ENCODE measurements at places on chromosomes 4 and X.

DNA sequence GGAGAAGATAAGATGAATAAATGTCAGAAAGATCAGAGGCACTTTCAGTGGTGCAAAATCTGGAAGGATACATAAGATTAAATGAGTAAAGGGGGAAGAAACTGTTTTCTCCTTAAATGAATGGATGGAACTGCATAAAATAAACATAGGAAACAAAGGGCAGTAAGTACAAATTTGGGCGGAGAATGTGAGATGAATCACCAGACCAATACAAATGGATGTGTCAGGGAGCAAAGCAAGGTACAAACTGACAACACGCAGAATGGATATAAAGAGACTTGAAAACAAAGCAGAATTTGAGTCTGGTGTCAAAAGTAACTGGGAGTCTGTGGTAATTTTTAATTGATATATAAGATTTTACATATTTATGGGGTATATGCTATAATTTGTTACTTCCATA lies 175.3 kb upstream of the PCDH18 start:
- no peak for DNase-seq

DNA sequence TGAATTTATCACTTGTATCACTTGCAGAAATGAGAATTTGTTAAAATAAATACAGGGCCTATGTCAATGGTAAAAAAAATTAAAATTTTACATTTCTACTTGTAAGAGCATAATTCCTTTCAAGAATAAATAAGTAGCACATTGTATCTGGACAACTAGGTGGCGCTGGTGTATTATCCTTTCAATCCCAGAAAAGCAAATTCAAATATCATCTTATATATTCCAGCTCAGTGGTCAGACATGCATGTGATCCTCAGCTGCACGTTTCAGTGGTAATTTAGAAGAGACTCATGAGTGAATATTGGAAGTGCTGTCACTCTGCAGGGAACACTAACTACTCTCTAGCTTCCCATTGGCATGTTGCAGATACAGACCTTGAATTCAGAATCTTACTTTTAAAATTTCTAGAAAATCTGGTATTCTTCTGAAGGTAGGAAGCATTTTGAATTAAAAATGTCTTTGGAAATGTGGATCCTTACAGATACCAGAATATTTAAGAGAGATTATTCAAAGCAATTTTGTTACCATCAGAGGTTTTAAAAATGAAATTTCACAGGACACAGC lies 1414.7 kb upstream of the TENM3 start:
- DNase-seq = no peak

DNA sequence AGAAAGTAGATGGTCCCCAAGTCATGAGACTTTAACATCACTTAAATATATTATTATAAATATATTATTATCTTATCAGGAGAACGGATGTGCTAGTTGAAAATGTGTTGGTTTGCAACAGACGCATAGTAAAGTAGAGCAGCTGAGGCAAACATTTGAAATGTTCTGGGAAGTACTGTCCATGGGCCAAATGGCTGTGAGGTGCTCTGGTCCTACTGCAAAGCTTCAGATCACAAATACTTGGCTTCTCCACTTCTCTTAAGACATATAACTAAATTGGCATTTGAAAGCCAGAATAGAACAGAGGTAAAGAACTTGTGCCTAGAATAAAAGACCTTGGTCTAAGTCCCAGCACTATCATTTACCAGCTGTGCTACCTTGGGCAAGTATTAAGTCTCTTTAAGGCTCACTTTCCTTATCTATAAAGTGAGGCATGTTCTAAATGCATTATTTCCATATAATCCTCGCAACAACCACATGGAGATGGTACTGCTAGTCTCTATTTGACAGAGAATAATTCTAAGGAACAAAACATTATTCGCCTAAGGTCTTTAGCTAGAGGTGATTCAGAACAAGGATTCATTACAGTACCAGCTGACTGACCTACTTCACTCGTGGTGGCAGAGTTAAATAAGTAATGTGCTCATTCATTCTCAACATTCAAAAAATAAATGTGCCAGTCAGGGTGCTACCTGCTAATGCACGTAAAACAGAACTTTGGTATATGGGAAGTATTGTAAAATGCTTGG lies 297.1 kb downstream of the PPP3CA start:
- DNase-seq = no peak

DNA sequence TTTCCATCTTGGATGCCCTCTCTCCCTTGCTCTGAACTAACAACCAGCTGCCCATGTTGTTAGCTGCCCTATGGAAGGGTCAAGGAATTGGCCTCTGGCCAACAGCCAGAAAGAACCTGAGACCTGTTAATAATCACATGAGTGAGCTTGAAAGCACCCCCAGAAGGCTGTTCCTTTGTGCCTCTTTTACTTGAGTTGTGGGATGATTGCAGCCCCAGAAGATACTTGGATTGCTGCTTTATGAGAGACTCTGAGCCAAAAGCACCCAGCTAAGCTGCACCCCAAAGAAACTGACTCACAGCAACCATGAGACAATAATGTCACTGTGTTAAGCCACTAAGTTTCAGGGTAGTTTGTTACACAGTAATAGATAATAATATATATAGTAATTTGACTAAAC lies 73.3 kb downstream of the FRYL start:
- DNase-seq = no peak

DNA sequence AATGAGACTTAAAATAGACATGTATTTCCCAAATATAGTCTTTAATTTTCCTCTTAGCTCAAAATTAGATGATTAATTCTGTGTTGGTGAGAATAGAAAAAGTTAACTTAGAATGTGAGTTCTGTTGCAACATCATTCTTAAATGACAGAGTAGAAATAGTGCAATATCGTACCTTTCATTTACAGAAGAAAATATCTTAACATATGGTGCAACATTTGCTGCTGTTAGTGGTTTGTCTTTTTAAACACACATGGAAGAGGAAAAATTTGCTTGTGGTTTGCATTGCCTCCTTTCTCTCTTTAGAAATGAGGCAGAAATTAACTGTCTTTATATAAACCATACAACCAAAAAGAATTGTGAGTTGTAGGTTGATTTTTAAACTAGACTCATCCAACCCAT lies 39.3 kb upstream of the FHDC1 start:
- DNase-seq = no peak

DNA sequence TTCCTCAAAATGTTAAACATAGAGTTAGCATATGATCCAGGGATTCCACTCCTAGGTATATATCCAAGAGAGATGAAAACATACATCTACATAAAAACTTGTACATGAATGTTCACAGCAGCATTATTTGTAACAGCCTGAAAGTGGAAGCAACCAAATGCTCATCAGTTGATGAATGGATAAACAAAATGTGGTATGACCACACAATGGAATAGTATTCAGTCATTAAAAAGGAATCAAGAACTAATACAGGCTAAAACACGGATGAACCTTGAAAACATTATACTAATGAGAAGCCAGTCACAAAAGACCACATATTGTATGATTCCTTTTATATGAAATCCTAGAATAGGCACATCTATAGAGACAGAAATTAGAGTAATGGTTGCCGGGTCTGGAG lies 42.7 kb upstream of the IQSEC2 start:
- no peak for DNase-seq

GRCh38 chr4:120749445-120750151 lies 172.9 kb downstream of the PRDM5 start:
- DNase-seq = no peak

DNA sequence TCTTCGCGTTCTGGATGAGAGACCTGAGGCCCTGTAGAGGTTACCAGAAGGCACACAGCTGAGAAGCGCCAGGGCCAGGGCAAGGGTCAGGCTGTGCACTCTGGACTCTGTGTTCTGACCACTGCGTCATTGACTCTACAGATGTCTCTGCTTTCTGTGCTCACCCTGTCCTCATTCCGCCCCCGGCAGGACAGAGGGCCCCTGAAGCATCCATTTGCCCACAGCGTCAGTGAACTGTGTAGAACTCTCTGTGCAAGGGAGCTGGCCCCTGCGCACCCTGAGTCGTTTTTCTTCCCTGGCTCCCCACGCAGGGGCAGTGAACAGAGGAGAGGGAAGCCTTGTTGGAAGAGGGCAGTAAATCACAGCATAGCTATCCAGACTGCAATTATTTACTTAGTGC lies 6.1 kb upstream of the WAS start:
- DNase-seq = no peak

DNA sequence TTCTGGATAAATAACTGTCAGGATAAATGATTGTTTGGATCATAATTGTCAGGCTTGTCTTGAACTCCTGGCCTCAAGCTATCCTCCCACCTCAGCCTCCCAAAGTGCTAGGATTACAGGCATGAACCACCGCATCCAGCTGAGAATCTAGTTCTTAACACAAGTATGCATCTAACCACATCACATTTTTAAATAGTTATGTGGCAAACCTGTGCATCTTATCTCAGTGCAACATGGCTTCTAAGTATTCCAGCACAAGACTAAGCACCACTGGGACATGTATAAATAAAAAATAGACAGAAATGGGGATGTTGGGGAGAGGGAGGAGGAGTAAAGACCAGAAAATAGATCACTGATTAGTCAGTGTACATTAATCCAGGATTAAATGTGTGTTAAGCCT lies 74.7 kb upstream of the TBL1X start:
- no peak for DNase-seq

GRCh38 chr4:111562826-111563225 lies 582.4 kb upstream of the FAM241A start:
- DNase-seq = no peak

DNA sequence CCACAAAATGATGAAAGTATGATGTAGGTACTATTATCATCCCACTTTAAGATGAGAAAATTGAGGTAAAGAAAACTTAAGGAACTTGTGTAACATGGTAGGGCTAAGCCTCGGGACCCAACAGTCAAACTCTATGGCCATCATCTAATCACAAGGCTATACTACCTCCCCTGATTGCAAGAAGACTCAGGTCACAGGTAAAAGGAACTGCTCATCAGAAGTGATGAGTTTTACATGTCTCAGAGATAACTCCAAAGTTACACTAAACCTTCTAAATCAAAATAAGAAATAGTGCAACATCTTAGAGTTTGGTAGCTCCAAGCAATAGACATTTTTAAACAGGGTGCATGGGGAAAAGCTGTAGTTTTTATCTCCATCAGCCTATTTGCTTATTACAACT lies 96.5 kb upstream of the MYOZ2 start:
- DNase-seq = no peak

DNA sequence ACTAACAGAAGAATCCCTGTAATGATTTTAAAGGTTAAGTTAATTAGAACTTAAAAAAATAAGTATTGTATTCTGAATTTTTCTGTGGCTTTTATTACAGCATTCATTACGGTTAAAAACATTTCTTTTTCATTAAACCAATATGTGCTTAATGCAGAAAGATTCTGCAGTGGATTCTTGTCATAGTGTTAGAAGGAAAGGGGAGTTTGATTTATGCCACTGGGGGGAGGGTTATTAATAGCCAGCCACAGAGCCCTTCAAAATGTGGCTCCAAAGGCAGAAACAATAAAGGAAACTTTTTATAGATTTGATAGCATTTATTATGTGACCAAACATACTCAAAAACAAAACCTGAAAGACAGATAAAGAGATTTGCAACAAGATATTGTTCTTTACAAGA lies 9.1 kb downstream of the SMAD1 start:
- no peak for DNase-seq

GRCh38 chr4:15729910-15730533 lies 27.2 kb downstream of the BST1 start:
- no peak for DNase-seq

GRCh38 chrX:70176938-70177533 lies at the start of gene DGAT2L6:
TSS of gene DGAT2L6 (plus strand) at chrX:70177483. CDS start at chrX:70177583, 100 bp downstream.
- no peak for DNase-seq

GRCh38 chr4:155818639-155819038 lies 47.4 kb downstream of the ASIC5 start:
- no peak for DNase-seq

DNA sequence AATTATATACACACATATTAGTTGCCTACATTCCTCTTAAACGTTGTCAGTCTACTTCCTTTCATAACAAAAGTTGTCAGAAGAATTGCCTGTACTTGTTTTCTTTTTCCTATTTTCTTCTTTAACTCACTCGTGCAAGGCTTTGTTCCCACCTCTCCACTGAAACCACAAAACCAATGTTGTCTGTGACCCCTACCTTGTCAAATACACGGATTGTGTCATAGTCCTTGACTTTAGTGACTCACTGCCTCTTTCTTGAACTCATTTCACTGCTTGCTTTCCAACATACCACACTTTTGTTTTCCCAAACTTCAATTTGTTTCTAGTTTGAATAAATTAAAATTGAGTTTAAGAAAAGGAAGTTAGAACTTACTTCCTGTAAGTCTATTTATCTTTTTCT lies 283.9 kb upstream of the AGA start:
- DNase-seq = no peak

DNA sequence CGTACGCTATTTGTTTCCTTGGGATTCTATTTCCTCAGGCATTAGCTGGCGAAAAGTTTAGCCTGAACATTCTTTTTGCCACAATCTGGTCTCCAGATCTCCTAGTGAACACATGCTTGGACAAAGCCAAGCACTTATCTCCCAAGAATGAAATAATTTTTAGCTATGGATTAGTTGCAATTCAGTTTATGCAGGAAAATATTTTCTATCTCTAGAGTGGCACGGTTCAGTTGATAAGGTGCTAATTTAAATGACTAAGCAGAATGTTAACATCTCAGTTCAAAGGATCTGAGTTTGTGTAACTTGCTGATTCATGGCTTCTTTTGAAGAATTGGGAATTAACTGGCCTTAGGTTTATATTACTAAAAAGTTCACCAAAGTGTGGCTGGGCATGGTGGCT lies 58.1 kb upstream of the JADE1 start:
- no peak for DNase-seq

GRCh38 chr4:182533964-182534363 lies 290.8 kb downstream of the TENM3 start:
- DNase-seq = no peak

DNA sequence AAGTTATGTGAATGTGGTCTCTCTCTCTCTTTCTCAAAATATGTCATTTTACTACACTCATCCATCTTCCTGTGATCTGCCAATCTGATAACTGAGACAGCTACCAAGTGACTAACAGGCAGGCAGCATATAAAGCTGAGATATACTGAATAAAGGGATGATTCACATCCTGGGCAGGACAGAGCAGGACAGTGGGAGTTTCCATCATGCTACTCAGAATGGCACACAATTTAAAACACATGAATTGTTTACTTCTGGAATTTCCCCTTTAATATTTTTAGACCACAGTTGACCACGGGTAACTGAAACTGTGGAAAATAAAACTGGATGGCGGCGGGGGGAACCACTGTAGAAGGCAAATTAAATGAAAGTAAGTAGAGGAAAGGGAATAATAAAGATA lies 58.6 kb upstream of the DCTD start:
- no peak for DNase-seq

DNA sequence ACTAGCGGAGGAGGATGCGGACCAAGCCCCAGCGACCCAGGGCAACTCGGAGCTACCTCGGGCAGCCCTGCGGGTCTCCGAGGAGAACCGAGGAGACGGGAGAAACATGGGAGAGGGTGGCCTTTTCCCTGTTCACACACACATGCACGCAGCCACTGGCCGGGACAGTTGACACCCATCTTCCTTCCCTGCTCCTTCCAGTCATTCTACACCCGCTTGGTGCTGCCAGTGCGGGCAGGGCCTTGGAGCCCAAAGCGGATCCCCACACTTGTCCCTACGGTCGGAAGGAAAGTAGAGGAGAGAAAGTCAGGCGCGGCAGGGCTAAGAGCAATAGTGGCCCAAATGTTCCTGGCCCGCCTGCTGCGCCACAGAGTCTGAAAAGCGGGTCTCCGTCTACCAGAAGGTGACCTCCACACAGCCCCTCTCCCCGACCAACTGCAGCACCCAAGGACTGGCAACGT lies 1.1 kb upstream of the PPP3CA start:
- DNase-seq = no peak
